ENCODE measurements at places on chromosomes 12 and 14.

GRCh38 chr12:127150028-127150427, 1116.9 kb upstream of the TMEM132C start:
- DNase-seq = no peak

DNA sequence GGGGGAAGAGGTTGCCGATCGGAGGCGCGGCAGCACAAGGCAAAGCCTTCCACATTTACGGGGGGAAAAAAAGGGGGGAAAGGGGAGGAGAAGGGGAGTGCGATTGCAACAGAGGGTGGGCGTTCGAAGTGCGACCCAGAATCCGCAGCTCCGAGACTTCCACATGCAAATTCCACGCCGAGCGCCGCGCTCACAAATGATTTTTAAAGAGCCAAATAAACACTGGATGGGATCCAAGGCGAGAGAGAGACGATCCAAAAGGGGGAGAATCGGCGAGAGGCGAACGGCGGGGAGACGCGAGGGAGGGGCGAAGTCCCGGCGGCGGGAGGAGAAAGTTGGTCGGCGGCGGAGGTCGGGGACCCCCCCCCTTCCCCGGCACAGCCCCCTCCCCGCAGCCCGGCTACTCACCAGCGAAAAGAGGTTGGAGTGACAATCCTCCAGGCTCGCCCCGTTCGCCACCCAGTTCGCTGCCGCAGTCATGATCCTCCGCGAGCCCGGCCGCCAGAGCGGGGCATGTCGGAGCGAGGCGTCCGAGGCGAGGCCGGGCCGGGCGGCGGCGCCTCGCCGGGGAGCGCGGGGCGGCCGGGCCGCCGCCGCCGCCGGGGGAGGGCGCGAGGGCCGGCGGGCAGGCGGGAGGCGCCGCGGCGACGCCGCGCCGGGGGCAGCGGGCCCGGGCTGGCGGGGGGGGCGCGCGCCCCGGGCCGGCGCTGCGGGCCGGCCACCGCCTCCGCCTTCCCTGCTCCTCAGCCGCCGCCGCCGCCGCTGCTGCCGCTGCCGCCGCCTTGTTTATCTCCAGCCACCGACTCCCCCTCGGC, 634 bp downstream of the MED13L start:
- DNase-seq = peak; percentile 75

- DNase-seq = no peak
These were observed 13.3 kb downstream of the INF2 start for GRCh38 chr14:104702673-104703072.

DNA sequence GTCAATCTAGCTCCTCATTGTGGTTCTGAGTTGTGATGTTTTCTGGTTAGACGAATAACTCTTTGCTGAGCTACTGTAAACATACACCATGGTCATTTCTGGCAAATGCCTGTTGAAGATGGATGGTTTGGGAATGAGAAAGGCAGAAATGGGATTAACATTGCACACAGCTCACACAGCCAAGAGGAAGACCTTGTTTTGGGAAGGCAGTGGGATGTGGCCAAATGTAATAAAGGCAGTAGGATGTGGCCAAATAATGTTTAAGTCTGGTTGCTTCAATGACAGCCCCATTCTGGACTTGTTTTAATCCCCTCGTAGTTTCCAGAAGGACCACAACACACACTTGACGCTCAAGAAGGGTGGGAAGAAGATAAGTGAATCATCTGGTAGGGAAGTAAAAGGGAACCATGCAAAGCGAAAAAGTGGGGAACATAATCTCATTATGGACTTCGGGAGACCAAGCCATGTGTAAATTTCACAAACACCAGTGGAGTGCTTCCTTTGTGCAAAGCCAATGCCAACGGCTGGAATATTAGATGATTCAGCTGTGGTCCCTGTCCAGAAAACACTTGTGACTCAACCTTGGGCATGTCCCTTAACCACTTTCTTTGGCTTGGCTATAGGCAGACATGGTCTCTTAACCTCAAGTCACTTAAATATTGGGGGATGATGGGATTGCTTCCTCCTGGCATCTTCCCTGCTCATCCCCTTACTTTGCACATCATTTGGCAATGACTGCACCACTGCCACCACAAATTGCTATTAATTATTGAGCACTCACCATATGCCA, 284.4 kb upstream of the CRY1 start:
- no peak for DNase-seq

GRCh38 chr12:6376870-6377666, 1.7 kb upstream of the SCNN1A start:
- DNase-seq = no peak

GRCh38 chr14:89339579-89339978, 77.5 kb downstream of the FOXN3 start:
- no peak for DNase-seq

- peak; percentile 71 for DNase-seq
These were observed 5.5 kb downstream of the CEBPE start for GRCh38 chr14:23113431-23114119.

Measured in fibroblast of villous mesenchyme (primary cell).